Stimulated activated CD4-positive, alpha-beta T cell treated with anti-CD3 and anti-CD28 coated beads, Interleukin-4, amount 100 ng/mL, for 24 hours (primary cell): ENCODE measurements at places on chromosomes 13 and 19.

DNA sequence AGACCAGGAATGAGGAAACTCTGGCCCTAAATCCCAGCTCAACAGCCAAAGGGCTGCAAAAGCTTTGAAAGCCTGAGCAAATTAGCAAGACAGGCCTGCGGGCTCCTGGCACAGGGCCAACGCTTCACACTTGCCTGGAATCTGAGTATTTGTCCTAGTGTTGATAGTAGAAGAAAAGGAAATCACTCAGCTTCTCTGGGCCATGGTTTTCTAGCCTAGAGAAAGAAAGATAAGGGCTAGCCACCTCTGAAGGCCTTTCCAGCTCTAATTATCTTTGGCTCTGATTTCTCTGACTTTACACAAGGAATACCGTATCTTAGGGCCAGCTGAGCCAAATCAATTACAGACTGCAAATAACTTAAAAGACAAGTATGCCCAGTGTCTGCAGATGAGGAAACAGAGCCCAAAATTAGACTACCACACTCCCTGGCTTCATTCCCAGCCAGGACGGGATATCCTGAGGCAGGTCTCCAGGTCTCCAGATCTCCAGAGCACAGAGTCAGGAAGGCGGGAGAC lies 69.6 kb downstream of the STK24 start:
- DNase-seq, result no peak

DNA sequence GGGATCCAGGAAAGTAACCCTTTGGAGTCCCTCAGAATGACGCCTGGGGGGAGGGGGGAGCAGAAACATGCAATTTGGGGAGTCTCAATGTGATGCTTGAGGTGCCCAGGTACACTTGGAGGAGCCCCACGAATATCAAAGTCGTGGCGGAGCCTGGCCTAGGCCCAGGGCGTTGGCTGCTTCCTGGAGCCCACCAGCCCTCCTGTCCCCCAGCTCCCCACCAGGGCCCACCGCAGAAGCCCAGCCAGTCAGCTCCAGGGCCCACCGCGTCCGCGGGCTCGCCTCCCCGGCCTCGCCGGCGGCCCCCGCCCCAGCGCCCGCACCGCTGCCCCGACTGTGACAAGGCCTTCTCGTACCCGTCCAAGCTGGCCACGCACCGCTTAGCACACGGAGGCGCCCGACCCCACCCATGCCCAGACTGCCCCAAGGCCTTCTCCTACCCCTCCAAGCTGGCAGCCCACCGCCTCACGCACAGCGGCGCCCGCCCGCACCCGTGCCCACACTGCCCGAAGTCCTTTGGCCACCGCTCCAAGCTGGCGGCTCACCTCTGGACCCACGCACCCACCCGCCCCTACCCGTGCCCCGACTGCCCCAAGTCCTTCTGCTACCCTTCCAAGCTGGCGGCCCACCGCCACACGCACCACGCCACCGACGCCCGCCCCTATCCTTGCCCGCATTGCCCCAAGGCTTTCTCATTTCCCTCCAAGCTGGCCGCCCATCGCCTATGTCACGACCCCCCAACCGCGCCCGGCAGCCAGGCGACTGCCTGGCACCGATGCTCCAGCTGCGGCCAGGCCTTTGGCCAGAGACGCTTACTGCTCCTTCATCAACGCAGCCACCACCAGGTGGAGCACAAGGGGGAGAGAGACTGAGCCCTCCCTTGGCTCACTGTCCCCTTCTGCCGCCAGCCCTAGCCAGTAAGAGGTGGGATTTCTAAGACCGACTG lies 2.1 kb downstream of the ZNF575 start:
- DNase-seq, result peak; percentile 25

DNA sequence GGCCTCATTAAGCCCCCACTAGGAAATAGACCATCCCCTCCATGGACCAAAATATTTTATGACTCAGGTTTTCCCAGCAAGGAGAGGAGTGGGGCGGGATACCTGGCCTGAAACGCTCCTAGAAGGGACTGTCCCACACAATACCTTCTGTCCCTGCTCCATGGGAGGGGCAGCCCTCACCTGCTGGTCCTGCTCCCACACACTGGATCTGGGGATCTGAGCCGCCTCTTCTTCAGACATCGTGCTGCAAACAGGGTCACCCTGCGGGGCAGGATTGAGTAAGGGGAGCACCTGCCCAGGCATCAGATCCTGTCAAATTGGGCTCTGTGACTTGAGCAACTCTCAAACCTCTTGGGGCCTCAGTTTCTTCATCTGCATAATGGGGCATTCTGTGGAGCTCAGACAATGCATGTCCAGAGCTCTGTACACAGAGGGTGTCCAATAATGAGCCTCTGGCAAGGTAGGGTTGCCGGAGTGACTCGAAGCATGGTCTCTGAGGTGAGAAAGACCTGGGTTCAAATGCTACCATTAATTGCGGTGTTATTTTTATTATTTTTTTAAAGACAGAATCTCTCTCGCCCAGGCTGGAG lies 1.1 kb downstream of the PLIN5 start:
- DNase-seq, result no peak

DNA sequence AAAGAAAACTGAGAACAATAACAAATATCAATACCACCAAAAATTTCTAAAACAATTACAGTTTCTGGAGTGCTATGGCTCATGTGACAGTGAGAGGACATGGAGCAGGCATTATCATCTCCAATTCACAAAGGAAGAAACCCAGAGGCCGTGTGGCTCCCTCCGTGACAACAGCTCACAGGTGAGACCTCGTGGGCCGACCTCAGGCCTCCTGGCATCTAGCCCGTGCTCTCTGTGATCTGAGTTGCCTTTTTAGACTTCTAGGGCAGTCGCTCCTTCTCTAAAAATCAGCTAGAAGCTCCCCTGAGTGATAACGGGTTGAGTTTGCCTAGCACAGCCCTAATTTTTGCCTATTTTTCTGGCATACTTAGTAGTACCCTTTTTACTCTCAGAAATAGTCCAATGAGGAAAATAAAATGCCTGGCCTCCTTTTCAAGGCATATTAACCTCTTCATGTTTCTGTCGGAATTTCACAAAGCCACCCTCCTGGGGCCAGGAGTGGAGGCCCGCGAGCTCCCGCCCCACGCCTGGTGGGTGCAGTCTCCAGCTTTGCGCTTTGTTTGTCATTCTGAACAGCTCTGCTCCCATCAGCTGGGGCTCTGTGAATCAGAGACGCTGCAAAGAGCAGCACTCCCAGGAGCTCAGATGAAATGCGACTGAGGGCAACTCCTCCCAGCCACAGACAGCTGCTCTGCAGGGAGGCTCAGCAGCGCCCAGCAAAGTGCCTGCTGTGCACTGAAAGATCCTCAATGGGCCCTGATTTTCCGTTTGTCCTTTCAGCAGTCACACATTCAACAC lies 292.5 kb downstream of the UQCRFS1 start:
- no peak for DNase-seq

DNA sequence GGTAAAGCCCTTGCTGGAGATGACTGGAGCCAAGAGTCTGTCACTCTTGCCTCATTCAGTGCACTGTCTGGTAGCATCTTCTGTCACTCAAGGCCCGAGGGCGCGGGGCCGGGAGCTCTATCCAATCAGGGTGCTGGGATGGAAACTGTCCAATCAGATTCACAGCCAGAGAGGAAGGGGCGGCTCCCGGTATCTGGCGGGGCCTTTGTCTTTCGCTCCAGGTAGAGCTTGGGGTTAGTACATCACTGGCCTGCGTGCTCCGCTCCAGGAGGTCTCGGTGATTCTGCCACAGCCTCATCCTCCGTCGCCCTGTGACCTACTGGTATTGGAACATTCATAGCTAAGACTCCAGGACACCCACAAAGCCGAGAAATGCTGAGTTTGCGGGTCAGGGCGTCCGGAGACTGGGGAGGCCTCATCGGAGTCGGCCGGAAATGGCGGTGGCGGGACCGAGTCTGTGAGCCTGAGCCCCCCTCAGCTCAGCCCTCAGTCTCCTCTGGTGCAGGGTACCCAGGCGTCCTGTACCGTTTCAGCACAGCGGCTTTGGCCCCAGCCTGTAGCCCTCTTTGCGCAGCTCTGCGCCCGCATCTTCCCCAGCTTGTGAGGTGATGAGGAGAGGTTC lies 20.6 kb upstream of the ZNF430 start:
- peak; percentile 90 for DNase-seq

DNA sequence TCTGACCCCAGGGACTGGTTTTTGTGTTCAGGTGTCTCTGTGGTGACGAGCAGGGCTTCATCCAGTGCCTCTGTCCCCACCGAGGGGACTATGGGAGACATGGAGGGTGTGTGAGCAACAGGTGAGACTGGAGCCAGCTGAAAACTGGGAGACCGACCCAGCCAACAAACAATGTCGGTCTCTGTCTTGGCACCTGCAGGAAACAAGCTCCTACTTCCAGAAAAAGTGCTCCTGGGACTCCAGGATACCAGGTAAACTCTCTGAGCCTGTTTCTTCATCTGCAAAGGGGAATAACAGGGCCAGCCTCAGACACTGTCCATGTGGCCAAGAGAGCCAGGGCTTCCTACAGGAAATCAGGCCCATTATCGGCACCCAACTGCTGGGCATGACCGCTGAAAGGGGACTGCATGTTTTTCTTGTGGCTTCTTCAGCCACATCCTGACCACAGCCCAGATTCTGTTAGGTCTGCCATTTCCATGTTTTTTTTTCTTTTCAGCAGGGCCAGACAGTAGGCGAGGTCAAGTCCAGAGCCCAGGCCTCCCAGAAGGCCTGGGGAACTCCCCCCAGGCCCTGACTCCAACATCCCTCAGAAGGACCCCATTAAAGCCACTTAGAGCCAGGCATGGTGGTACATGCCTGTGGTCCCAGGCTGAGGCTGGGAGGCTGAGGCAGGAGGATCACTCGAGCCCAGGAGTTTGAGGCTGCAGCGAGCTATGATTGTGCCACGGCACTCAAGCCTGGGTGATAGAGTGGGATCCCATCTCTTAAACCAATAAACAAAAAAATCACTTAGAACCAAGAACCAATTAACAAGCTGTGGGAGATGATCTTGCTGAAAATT lies 836 bp upstream of the BST2 start:
- DNase-seq, result no peak
